ENCODE measurements at places on chromosomes 7 and 10.

DNA sequence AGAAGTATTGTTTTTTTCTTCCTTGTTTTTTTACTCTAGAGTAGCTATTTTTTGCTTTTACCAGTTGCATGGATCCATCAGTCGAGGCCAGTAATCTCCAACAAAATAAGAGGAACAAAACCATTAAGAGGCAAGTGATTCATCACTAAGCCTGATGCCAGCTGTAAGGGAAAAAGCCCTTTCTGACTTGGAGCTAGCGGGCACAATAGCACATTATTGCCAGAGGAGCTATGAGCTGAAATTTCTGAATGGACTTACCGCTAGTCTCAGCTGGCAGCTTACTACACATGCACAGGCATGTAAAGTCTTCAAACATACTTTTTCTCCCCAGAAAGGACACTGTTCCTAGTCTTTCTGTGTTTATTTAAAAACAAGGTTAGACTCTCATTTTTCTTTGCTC, 41.6 kb upstream of the PTPRZ1 start:
- no peak for DNase-seq

DNA sequence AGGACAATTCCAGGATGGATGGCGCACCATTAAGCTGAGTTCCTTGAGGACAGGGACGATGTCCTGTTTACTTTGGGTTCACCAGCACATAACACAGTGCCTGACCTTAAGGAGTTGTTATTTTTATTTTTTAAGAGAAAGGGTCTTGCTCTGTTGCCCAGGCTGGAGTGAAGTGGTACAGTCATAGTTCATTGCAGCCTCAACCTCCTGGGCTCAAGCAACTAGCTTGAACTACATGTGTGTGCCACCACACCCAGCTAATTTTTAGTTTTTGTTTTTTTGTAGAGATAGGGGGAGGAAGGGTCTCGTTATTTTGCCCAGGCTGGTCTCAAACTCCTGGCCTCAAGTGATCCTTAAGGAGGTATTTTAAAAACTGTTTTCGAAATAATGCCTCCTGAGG, 1.7 kb upstream of the CALU start:
- DNase-seq: no peak

GRCh38 chr7:122674502-122674901, 24.4 kb downstream of the RNF133 start:
- no peak for DNase-seq

DNA sequence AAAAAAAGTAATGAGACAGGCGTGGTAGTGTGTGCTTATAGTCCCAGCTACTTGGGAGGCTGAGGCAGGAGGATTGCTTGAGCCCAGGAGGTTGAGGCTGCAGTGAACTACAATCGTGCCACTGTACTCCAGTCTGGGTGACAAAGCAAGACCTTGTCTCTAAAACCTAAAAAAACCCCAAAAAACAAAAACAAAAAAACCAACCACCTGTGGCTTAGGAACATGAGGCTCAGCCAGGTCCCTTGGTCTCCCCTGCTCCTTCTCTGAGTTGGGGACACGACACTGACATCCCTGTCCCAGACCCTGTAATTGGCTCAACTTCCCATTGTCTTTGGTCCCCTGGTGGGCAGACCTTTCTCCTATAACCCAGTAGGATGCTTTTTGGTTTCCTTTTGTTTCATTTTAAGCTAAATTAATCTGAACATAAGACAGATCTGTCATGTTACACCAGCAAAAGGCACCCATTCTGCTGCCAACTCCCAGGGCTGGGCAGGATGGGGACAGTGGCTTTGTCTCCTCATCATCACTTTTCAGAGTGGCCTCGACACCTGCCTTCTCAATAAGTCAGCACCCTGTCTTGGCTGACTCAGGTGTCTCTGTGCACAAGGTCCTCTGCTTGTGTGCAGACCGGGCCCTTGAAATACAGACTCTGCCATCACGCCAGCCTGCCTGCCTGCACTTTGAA, 74.4 kb downstream of the MYL10 start:
- no peak for DNase-seq

- no peak for DNase-seq
Measured at GRCh38 chr10:71191551-71192076, 20.8 kb upstream of the UNC5B start.

GRCh38 chr7:97021747-97022490, 2.7 kb downstream of the DLX5 start:
- no peak for DNase-seq

- DNase-seq: no peak
Measured at GRCh38 chr10:61068471-61068870, 124.5 kb upstream of the RHOBTB1 start.

- no peak for DNase-seq
Measured at GRCh38 chr10:29651767-29652166, 17.0 kb upstream of the SVIL start.

DNA sequence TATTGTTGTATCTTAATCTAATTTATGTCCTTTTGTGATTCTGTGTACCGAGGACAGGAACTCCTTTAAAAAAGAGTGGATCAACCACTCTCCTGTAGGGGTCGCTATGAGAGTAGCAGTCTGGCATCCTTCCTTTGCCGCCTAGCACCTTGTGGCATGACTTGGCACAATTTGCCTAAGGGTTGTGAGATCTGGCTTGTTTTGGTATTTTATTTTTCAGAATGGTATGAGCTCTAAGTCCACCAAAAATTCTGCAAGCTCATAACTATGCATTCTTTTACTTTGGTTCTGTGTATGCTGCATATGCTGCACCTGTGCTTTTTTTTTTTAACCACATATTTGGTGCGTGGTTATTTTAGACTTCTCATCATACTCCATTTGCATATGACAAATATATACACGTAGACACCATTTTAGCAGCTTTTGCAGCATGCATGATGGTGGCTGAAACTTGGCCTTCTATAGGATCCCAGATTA, 112.8 kb downstream of the CDK14 start:
- no peak for DNase-seq

- no peak for DNase-seq
Measured at GRCh38 chr10:44674536-44675386, 236.4 kb upstream of the TMEM72 start.

DNA sequence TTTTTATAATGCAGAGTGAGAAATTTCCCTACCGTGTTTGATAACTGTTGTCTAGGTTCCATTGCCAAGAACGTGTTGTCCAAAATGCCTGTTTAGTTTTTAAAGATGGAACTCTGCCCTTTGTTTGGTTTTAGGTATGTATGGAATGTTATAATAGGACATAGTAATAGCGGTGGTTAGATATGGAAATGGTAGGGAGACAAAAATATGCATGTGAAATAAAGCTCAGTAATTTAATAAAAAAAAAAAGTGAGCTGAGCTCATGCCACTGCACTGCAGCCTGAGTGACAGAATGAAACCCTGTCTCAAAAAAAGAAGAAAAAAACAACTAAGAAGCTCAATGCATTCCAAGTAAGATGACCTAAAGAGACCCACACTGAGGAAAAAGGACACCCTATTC, 72.9 kb downstream of the ZNF783 start:
- no peak for DNase-seq
